CD14-positive monocyte (primary cell): ENCODE measurements at places on chromosomes 4 and X. TPM values are rescaled to one million over a fixed set of nuclear protein-coding genes. Genes with fewer than 3 reads are reported as not detected.

Gene DYNLT3
- polyA plus RNA-seq = 21.9 TPM

Gene MAGEB6
- polyA plus RNA-seq = not detected in 2 replicates

Gene CENPU
- 0.46 and 1.5 TPM in 2 replicates for polyA plus RNA-seq

DNA sequence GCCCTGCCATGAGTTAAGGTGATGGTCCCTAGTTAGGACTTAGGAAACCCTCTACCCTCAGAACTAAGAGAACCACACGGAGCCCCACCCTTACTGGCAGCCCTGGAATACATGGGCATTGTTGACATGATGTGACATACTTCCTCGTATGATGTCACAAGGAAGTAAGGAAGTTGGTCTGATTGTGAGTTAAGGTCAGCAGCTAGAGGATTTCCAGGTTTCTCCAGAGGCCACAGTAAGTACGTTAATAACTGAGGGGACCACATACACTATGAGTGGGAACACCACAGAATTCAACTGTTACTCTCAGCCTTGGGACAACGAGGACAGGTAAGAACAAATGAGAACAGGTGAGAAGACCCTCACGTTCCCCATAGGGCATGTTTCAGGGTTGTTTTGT lies at the start of gene MAGEB5:
Gene MAGEB5, plus strand, starts transcription at position 301 of the 400 bp plus-strand sequence. CDS start 1,133 bp downstream, outside the sequence.
- DNase-seq = no peak
- no peaks in the 10 kb centered on the region for H3K4me1 ChIP-seq
- no peak within 1 kb of the TSS for H3K27ac ChIP-seq
- H3K27me3 ChIP-seq = no peaks in the 10 kb centered on the region
- no peaks in the 10 kb centered on the region for H3K36me3 ChIP-seq

DNA sequence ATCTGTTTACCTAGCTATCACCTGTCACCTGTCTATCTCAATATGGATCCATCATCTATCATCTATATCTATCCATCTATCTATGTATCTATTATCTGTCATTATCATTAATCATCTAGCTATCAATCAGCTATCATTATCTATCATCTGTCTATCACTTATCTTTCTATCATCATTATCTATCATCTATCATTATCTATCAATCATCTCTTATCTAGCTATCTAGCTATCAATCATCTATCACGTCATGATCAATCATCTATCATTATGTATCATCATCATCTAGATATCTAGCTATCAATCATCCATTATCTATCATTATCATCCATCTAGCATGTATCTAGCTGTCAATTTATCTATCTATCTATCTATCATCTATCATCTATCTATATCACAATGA lies 7.9 kb downstream of the ARSD start:
- no peaks in the 10 kb centered on the region for H3K27me3 ChIP-seq
- peaks cover 28% of the 10 kb centered on the region for H3K36me3 ChIP-seq
- no peak overlapping the region for H3K27ac ChIP-seq
- no peaks in the 10 kb centered on the region for H3K4me1 ChIP-seq
- DNase-seq = no peak

GRCh38 chr4:40489961-40490360 lies 139.7 kb downstream of the RBM47 start:
- peaks cover 84% of the 10 kb centered on the region for H3K4me1 ChIP-seq
- H3K36me3 ChIP-seq = peaks cover 3% of the 10 kb centered on the region
- DNase-seq = peak; percentile 20
- H3K27me3 ChIP-seq = no peaks in the 10 kb centered on the region
- no peak overlapping the region for H3K4me3 ChIP-seq
- H3K27ac ChIP-seq = peak overlapping the region; percentile 56

GRCh38 chrX:79159800-79160199 lies 15.3 kb downstream of the GPR174 start:
- H3K27me3 ChIP-seq = no peaks in the 10 kb centered on the region
- H3K4me3 ChIP-seq = no peak overlapping the region
- no peak for DNase-seq
- H3K27ac ChIP-seq = no peak overlapping the region
